ENCODE measurements at places on chromosomes 4 and X.

DNA sequence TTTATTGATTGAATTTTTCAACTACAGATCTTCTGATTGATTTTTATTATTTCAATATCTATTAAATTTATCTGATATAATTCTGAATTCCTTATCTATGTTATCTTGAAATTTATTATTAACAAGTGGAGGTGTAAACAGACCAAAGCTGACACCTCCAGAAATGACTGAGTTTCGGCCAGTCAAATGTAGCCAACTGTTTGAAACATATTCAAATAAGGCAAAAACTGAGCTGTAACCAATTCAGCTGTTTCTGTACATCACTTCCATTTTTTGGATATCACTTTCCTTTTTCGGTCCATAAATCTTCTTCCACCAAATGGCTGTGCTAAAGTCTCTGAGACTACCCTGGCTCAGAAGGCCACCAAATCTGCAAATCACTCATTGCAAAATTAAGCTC, 2127.3 kb upstream of the AGA start:
- DNase-seq: no peak

DNA sequence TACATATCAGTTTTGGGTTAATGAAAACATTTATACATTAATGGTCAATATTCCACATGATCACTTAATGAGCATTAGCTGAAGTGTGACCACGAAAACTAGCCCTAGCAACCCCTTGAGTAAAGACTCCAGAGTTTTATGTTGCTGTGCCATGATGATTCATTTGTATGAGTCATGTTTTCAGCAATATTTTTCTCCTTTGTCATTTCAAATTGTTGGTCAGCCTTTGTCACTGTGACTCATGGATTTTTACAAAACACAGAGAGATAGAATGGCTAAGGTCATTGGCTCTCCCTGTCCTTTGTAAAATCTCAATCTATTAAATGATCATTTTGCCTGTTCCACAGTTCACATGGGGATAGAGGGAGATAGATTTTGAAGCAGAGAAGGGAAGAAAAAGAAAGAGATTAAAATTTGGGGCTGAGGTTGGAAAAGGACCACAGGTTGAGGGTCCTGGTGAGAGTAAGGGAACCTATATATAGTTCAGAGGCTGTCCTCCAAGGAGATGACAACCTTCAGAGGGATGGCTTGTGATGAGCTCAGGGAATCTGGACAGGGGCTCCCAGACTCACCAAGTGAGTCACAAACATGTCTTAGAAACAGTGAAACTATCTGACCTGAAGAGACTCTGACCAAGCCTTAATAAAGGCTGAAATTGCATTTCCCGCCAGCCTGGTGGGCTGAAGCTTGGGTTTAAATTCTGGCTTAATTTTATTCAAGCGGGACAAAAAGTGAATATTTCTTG, 25.6 kb downstream of the NR0B1 start:
- no peak for DNase-seq

DNA sequence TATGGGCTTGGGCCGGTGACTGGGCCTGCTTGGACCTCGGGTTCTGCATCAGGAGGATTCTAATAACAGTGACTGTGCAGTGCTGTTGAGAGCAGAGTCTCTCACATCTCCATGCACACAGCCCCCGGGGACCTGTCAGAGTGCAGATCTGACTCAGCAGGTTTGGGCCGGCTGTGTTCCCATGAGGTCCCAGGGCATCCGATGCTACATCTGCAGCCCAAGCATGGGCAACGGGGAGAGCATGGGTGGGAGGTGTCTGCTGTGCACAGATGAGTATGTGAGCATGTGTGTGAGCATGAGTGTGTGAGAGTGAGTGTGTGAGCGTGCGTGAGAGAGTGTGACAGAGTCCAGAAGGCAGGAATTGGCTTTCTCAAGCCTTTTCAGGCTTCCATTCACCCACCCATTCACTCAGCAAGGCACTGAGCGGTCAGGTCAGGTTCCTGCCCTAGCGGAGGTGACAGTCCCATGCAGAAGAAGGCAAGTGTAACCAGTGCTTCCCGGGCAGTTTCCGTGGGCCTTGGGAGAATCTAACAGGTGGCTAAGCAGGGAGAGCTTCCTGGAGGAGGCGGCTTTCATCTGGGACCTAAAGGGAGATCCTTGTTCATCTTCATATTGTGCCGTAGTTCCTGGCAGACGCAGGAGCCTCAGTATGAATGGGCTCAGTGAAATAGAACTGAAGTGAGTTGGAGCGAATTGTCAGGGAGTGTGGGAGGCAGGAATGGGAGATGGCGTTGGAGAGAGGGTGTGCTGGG, 62.6 kb downstream of the SORCS2 start:
- DNase-seq: no peak

DNA sequence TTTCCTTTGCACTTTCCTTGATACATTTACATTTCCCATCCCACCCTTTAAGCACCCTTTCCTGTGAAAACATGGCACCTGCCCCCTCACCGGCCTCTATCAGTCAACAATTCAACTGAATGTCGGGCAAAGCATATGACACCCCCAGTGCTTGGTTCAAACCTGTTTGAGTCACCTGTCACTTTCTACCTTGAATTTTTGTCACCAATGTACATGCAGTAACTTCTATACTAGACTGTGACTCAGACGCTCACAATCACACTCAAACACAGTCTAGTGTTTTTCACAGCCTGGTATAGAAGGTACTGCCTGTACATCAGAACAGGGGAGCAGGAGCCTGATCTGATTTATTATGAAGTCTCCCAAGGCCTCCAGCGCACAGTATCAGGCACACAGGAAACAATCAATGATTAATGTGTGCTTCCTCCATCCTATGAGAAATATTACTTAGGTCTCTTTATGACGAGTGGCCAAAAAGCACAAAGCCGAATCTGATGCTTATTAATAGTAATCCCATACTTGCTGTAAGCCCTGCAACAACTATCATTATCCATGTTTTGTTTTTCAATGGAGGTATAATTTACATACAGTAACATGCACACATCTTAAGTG, 49.2 kb upstream of the FAM9C start:
- no peak for DNase-seq

DNA sequence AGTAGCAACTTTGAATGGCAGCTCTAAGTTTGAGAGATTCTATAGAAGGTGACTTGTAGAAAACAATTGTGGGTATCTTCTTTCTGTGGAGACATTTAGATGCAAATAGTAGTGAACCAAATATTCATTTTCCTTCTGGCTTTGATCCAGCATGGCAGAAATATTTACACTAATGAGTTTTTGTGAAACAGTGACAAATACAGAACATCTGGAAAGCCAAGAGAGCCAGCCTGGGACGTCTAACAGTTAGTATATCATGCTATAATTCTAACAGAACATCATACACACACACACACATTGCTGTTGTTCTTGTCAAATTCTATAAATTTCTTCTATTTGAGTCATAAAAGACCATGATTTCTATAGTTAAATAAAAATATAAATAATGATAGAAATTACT, 1777.9 kb downstream of the ARAP2 start:
- no peak for DNase-seq

- no peak for DNase-seq
These were observed 55.4 kb upstream of the GRPR start for GRCh38 chrX:16067886-16068515.

DNA sequence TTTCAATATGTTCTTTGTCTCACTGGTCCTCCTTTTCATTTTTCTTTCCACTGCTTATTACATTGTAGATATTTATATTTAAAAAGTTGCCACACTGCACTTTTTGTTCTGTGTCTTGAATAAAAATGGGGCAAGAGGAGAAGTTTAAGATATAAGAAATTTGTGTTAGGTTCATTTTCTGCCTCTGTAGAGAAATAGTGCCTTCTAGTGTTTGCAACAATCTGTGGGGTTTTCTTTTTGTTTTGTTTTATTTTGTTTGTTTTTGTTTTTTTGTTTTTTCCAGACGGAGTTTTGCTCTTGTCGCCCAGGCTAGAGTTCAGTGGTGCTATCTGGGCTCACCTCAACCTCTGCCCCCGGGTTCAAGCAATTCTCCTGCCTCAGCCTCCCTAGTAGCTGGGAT, 20.1 kb upstream of the SMIM14 start:
- DNase-seq: no peak

GRCh38 chr4:57981123-57981522, 870.9 kb upstream of the IGFBP7 start:
- DNase-seq: no peak

GRCh38 chrX:16851827-16852226, 18.3 kb downstream of the RBBP7 start:
- no peak for DNase-seq

DNA sequence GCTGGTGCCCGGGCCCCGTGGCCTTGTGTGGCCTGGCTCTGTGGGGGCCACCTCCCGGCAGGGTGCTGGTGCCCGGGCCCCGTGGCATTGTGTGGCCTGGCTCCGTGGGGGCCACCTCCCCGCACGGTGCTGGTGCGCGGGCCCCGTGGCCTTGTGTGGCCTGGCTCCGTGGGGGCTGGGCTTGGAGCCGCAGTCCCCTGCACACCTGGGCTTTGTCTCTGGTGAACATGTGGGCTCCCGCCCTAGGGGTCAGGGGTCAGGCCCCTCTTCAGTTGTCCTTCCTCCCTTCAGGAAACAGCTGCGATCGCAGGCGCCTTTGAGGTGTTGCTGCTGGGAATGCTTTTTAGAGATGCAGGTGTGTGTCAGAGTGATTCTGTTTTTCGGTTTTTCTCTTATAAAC, 17.2 kb downstream of the UVSSA start:
- DNase-seq: no peak

DNA sequence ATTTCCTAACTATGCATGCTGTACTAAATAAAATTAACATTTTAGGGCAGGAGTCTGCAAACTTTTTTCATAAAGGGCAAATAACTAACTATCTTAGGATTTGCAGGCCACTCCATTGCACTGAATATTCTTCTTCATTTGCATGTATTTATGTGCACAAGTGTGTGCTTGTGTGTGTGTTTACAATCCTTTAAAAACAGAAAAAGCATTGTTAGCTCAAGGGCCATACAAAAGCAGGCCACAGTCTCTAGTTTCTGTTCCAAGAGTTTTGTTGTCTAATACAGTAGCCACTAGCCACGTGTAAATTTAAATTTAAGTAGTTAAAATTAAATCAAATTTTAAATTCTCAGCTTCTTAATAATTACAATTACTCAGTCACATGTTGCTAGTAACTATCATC, 621.8 kb downstream of the TMA16 start:
- DNase-seq: no peak

GRCh38 chr4:165461159-165461821, 82.5 kb downstream of the CPE start:
- DNase-seq: no peak

DNA sequence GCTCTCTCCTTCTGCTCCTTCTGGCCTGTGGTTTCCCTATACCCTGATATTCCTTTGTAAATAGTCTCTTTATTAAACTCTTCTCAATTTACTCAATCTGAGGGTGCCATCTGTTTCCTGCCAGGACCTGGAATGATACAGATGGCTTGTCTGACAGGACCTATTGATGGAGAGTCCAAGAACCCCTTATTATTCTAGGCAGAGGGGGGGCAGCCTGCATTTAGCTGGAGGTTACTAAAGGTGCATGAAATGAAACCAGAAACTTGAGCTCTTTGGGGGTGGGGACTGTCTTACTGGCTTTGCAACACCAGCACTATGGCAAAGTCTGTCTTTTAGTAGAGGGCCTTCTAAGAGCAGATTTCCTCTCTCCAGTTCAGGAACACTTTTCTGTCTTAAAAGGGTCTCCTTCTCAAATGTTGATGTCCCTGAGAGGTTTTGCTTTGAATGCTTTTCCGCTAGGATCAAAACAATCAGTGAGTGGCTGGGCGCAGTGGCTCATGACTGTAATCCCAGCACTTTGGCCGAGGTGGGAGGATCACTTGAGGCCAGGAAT, 162.5 kb upstream of the MED14 start:
- DNase-seq: no peak

DNA sequence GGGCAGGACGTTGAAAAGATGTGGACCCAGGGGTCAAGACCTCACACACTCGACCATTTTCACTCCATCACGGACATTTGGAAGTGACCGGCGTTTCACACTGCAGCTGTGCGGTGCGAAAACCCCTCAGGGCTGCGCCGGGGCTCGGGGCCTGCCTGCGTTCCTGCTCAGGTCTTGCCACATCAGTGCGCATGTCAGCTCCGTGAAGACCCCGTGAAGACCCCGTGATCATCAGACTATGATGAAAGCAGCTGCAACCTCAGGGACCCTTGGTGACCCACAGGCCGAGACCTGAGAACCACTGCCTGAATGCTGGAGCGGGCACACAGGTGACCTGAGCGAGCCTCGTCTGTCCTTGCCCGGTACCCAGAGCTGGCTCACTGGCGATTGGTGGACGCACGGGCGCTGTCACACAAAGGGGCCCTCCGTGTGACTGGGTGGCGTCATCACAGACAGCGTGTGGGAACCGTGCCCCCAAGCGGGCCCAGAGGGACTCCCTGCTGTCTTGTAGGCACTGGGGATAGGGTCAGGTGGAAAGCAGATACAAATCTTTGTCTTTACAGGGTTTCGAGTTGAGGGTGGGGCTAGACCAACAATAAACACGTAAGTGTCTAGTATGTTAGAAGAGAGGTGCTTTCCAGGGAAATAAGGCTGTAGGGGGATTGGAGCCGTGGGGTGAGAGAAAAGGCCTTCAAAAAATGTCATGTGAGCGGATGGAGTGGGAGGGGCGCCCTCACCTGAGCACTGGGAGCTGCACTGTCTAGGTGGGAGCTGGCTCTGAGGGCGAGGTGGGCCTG, 12.7 kb downstream of the MSANTD1 start:
- DNase-seq: no peak

GRCh38 chr4:31189938-31190337, 469.8 kb downstream of the PCDH7 start:
- no peak for DNase-seq

GRCh38 chr4:153541456-153542096, 75.4 kb downstream of the TMEM131L start:
- DNase-seq: no peak

- DNase-seq: no peak
These were observed 36.9 kb upstream of the MED14 start for GRCh38 chrX:40772290-40772689.

DNA sequence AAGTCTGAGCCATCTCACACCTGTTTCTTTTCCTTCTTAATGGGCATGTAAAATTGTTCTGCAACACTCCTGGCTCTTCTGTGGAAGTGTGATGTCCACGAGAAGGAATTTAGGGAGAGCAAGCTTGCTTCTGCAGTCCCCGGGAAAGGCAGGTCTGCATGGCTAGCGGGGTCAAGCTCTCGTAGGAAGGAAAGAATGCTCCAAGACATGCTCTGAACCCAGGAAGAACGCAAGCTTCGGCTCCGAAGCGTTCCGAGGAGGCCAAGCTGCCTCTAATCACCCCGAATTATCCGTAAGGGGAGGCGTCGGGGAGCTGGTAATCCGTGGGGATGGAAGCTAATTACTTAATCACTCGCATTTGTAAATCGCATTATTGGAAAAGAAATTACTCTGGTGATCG, 177.7 kb downstream of the CRLF2 start:
- DNase-seq: no peak

- no peak for DNase-seq
These were observed 161.0 kb upstream of the RAPGEF2 start for GRCh38 chr4:158941895-158942294.

- DNase-seq: no peak
These were observed 1360.7 kb downstream of the ADGRL3 start for GRCh38 chr4:62560858-62561257.

All from stimulated activated CD8-positive, alpha-beta memory T cell treated with anti-CD3 and anti-CD28 coated beads, Interleukin-15, amount 100 ng/mL, for 24 hours (primary cell).